Stimulated activated naive CD4-positive, alpha-beta T cell treated with Interleukin-2 at 50 U/mL for 16 hours (primary cell): ENCODE measurements at places on chromosomes 1 and 21.

DNA sequence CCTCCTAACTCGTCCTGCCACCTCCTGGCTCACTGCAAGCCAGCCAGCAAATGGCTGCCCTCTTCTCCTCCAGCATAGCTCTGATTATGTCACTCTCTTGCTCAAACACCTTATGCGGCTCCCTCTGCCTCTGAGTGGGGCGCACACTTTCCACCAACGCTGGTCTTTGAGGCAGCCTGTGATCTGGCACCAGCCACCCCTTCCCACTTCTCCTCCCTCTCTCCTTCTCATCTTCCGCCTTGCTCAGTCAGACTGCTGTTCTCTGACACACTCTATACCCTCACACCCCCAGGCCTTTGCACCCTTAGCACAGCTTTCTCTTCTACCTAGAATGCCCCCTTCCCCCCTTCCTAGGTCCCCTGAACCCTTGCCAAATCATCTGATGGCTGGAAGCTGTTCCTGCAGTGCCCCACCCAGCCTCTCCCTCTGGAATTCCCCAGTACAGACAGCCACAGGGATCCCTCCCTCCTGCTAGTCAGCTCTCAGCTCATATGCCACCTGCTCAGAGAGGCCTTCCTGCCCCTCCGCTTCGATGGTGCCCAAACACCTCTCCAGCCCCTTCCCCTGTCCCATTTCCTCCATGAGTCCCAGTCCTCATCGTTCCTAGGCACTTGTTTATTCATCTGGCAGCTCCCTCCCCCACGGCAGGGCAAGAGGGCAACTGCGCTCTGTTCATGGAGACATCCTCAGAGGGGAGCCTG, 21.7 kb upstream of the PEF1 start:
- no peak for DNase-seq

DNA sequence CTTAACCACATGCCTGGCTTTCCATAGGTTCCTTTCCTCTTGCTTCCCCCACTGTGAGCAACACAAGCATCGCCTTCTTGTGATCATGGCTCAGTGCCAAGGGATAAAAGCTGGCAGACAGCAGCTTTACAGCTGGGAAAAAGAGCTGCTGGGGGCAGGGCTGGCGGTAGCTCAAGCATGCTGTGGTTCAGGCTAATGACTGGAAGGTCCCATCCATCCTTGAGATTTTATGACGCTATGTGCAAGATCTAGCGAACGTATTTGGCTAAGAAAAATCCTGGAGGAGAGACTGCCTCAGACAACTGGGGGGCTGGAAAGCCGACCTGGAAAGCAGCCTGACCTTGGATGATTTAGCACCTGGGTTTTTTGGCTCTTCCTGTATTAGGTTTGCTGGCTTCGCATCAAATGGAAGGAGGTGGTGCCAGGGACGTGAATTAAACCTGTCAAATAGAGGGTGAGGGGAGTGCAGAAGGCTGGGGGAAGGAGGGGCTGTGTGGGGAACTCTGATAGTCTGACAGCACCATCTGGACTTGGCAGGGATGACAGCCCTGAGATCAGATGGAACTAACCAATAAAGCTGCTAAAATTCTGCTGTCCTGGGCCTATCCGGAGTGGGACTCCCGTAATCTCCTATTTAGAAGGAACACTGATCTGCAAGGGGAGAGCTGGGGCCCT, 34.8 kb downstream of the ZMYND12 start:
- no peak for DNase-seq

GRCh38 chr1:60903591-60903990, 178.8 kb upstream of the NFIA start:
- DNase-seq: no peak

DNA sequence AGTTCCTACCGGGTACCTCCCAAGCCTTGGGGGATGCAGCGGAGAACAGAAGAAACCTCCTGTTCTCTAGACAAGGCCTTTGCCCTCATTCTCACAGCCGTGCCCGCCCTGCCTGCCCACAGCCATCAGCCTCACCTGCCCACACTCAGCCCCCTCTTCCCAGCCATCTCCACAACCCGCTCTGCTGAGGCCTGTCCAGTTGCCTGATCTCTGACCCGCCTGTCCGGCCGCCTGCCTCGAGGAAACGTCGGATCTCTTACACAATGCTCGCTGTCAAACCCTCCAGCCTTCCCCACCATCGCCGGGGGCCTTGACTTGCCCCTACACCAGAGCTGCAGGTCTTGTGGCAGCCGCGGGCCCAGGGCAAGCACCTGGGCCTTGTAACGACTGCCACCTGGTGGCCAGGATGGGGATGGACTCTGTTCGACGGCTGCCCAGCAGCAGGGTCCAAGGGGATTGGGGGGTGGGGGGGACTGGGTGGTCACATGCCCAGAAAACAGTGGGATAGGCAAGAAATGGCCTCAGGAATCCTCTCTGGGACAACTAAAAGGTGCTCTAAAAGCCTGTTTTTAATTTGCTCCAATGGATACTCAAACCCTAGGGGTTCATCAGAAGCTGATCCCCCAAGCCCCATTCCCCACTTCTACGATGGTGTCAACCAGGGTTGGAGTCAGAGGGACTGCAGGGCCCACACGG, 31.0 kb downstream of the SLC45A1 start:
- DNase-seq: peak; percentile 60

- peak; percentile 69 for DNase-seq
These were observed at the start of gene CCDC18 for GRCh38 chr1:93180723-93181613. TSS of gene CCDC18 (plus strand) at chr1:93180724. CDS start at chr1:93183362, 2,638 bp downstream.

DNA sequence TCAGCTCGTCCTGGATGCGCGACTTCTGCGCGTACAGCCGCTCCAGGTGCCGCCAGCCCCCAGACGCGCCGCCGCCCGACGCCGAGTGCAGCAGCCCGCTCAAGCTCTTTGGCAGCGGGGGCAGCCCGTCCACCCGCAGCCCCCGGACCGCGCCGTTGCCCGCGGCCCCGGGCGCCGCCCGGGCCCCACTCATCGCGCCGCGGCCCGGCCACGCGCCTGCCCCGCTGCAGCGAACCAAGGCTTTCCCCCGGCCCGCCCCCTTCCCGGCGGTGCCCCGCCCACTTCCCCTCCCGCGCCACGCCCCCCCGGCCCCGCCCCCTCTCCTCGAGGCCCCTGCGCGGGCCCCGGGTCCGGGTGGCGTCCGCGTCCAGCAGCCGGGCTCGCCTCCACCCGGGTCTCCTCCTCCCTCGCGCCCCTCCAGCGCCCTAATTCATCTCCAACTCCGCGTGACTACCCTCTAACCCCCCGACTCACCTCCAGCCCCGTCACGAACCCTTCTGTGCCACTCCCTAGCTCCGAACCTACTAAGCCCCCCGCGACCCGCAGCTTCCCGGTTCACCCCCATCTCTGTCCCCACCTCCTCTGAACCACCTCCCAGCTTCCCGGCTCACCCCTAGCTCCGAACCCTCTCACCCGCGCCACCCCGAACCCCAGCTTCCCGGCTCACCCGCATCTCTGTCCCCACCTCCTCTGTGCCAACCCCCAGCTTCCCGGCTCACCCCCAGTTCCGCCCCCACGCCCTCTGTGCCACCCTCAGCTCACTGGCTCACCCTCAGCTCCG, at the start of gene FAM89A:
TSS of gene FAM89A (minus strand) at position 236 of the 781 bp plus-strand sequence. CDS start at position 193, 43 bp downstream.
- DNase-seq: peak; percentile 62

DNA sequence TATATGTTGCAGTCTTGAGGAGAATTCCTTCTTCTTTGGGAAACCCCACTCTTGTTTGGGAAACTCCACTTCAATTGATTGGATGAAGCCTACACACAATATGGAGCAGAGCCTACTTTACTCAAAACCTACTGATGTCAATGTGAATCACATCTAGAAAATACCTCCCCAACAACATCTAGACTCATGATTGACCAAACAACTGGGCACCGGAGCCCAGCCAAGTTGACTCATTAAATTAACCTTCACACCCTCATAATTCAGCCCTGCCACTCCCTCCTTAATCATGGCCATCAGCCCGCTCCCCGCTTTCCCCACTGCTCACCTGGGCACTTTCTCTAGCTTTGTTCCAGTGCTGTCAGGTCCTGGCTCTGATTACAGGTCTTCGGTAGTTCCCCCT, 208.1 kb upstream of the MAP1LC3C start:
- DNase-seq: no peak

DNA sequence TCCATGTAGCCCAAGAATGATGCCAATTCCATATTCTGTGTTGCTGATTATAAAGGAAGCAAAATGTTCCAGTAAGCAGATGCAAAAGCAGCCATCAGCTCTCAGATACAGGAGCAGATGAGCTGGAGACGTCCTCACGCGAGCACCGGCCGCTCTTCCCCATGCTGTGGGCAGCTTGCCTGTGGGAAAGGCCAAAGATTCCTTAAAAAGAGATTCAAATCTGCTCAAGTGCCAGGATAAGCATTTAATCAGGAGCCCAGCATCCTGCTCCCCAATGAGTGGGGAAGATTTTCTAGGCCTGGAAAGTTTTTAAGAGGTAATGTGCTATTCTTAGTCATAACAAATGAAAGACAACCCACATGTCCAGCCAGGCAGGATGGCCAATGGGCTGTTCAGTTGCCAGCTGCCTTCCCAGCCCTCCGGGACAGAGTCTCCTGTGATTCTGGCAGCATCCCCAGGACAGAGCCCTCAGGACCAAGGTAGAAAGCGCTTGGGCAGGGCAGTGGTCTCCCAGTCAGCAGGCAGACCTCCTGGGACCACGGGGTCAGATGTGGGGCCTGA, 108.2 kb upstream of the TMPRSS2 start:
- DNase-seq: no peak

DNA sequence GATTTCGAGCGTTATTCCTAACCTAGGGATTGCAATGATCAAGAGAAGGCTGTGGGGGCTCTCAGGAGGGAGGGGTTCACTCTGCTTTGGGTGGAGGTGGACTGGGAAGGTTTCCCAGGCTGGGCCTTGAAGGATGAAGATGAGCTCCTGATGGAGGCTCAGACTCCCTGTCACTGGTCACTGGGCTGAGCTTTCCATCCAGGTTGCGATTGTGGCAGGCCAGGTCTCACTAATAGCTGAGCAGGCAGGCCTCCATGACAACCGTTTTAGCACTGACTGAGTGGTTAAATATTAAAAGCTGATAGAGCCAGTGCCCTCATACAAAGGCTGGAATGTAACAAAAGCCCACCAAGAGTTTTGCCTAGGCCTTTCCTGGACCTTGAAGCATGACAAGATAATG, 36.2 kb upstream of the EFCAB14 start:
- no peak for DNase-seq

- no peak for DNase-seq
These were observed 60.0 kb downstream of the TNFSF18 start for GRCh38 chr1:172990598-172991215.

- DNase-seq: no peak
These were observed 8.8 kb downstream of the MATN1 start for GRCh38 chr1:30714536-30715090.

GRCh38 chr1:89451011-89451410, 73.6 kb upstream of the LRRC8B start:
- DNase-seq: no peak

DNA sequence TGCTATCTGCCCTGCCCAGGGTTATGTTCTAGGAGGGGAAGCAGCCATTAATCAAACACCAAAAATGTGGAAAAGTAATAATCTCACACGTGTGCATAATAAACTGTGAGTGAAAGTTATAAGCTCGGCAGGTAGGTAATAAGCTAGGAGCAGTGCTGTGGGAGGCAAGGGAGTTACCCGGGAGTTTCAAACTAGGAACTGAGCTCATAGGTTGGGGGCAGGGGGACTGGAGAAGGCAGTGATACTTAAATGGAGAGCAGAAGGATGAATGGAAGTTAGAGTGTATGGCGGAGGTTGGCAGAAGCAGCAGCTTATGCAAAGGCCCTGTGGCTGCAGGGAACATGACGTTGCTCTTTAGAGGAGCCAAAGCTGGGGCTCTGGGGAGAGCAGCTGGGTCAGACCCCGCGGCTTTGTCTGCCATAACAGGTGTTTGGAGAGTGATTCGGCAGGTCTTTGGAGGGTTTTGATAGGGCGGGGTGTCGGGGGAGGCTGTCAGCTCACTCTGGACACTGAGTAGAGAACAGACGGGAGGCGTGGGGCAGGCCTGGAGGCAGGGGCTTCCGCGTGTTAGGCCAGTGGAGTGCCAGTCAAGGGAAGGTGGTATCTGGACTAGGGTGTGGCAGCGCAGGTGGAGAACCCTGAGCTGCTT, 20.0 kb downstream of the PTPRF start:
- DNase-seq: no peak

DNA sequence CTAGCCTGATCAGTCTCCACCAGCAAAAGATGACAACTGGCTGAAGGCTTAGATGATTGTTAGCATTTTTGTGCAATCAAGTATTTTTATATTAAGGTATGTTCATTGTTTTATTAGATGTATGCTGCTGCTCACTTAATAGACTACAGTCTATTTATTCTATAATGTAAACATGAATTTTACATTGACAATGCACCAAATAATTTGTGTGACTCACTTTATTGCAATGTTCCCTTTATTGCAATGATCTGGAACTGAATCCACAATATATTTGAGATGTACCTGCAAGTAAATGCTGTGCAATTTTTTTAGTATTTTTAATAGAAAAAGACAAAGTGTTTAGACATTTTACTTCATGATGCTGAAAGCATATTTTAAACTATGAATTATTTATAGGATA, 896.5 kb downstream of the AMY1C start:
- no peak for DNase-seq

GRCh38 chr1:31784356-31785019, 20.3 kb upstream of the ADGRB2 start:
- no peak for DNase-seq
